ENCODE measurements at places on chromosomes 11 and 22.

GRCh38 chr22:30423301-30423958 lies 2.1 kb upstream of the MTFP1 start:
- DNase-seq = no peak

DNA sequence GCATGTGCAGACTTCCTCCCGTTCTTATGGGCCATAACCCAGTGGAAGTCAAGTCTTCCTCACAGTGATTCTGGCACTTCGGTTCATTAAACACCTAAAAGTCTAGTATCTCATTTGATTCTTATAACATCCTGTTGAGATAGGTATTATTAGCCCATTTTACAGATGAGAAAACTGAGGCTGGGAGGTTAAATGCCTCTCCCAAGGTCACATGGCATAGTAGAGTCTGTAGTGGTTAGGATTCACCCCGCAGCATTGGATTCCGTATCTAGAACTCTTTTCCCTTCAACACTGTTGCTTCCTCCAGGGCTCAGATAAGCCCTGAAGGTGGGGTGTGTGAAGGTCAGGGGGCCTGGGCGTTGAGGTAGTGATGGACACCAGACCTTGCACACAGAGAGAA lies 3.4 kb downstream of the GPHA2 start:
- no peak for DNase-seq

DNA sequence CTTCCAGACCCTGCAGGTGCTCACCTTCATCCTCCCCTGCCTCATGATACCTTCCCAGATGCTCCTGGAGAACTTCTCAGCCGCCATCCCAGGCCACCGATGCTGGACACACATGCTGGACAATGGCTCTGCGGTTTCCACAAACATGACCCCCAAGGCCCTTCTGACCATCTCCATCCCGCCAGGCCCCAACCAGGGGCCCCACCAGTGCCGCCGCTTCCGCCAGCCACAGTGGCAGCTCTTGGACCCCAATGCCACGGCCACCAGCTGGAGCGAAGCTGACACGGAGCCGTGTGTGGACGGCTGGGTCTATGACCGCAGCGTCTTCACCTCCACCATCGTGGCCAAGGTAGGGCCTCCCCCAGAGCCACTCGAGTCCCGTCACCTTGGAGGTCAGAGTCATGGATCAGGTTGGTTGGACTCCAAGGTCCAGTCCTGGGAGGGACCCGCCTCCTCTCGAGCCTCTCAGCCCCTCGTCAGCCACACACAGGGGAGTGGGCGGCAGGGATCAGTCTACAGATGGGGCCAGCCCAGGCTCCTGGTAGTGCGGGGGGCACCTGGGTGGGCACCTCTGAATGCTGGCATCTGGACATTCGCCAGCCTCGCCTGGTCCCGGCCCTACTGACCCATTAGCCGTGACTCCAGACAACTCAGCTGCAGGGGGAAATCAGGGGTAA lies 34.8 kb upstream of the SLC22A12 start:
- DNase-seq = no peak

DNA sequence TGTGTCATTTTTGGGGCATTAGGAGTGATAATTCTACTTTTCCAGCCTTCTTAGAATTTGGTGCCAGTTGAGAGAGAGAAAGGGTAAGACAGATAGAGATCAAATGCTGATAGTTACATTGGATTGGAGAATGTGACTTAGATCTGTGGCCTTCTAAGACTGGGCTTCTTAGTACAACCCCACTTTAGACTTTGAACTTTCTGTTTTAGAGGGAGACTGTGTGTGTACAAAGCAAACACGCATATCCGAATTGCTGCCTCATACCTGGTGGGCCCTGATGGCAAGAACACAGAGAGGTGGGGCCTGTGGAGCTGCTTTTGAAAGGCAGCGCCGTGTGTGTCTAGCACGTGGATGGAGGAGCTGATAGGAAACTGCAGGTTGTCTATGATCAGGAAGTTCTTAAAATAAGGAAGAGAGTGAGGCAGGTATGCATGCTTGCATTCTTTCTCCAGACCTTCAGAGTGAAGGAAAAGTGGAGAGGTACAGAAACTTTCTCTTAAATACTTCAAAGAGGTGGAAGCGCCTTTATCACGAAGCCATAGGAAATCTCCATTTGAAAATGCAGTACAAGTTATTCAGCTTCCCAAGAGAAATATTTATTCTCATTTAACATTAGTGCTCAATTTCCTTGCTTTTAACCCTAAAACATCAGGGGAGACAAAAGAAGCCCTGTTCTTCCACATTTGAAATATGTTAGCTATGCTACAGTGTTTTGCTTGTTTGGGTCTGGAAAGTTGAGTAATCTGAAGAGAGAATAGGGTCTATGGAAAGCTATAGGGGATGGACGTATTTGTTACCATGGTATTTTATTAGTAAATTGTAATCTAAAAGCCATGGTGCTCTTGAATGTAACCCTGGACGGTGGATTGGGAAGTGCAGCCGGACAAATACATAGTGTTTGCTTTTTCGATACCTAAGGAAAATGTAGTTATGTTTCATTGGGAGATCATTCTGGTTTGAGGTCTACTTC lies 13.7 kb downstream of the PDHX start:
- DNase-seq = no peak

DNA sequence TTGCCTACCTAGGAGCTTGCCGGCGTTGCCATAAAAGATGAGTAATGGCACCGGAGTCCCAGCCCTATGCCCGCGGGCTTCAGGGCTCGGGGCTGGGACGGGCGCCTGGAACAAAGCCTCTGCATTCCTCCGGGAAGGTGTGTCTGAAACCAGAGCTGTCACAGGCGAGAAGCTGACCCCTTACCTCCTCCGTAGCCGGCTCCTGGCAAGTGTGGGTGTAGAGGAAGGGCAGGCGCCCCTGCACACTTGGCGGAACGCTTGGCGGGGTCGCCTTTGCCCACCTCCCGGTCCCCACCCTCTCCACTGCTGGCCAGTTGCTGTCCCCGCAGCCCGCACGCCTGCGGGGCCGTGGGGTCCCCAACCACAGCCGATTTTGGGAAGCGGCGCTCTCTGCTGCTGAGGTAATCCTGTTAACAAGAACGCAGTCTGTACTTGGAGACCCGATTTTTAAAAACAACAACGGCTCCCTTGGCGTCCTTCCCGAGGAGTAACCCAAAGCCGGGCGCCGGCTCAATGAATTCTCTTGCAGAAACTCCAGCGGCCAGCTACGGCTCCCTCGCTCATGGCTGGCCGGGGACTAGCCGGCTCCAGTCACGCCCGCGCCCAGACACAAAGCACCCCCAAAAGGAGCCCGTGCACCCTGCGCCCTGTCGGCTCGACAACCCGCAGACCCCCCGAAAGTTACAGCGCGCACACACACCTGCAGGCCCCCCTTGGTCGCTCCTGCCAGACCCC lies 89.2 kb downstream of the PLEKHA7 start:
- DNase-seq = peak; percentile 17

DNA sequence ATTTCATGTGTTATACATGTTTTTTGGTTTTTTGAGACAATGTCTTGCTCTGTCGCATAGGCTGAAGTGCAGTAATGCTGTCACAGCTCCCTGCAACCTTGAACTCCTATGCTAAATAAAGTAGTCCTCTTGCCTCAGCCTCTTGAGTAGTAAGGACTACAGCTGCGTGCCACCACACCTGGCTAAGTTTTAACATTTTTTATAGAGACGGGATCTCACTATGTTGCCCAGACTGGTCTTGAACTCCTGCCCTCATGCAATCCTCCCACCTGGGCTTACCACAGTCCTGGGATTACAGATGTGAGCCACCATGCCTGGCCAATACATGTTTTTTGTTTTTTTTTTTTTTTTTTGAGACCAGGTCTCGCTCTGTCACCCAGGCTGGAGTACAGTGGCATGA lies 33.9 kb downstream of the SWAP70 start:
- no peak for DNase-seq

DNA sequence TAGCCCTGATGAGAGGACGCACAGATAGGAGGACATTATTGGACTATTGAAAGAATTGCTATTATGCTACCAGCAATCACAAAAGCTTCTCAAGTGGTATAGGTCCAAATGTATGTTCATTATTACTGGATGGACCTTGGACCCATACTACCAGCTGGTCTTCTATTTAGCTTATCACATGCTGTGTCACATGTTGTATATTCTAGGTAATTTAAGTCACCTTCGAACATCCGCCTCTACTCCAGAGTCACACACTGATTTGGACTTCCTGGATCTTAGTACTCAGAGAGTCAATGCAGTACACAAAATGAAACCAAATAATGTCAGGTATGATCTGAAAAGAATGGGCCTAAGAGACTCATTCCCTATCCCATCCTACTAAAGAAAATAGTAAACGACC lies 534.0 kb upstream of the API5 start:
- DNase-seq = no peak

DNA sequence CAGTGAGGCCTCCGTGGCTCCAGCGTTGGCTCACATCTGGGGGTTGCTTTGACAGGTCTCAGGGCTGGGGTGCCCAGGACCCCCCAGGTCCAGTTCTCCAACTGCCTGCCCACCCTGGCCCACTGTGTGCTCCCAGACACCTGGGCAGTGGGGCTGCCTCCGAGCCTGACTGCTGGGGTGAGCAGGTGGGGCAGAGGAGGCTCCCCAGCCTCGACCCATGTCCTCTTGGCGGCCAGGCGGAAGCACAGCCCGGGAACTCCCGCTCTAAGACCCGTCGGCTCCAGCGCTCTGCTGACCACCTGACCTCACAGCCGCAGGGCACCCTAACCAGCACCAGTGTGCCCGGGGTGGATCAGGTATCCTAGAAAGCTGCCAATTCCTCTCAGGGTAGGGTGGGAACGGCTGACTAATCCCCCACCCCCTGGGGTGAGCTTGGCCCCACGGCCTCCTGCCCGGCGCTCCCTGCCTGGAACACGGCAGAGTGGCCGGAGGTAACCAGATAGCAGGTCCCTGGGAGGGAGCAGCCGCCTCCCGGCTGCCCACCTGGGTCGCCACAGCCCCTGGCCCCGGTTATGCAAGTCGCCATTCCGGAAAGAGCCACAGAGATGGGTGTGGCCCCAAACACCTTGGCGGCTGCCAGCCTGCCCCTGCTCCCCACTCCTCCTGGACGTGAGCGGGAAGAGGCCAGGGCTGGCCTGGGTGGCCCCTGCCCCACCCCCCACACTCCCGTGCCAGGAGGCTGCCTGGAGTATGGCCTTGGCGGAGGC lies 19.2 kb upstream of the MUC5B start:
- DNase-seq = no peak

DNA sequence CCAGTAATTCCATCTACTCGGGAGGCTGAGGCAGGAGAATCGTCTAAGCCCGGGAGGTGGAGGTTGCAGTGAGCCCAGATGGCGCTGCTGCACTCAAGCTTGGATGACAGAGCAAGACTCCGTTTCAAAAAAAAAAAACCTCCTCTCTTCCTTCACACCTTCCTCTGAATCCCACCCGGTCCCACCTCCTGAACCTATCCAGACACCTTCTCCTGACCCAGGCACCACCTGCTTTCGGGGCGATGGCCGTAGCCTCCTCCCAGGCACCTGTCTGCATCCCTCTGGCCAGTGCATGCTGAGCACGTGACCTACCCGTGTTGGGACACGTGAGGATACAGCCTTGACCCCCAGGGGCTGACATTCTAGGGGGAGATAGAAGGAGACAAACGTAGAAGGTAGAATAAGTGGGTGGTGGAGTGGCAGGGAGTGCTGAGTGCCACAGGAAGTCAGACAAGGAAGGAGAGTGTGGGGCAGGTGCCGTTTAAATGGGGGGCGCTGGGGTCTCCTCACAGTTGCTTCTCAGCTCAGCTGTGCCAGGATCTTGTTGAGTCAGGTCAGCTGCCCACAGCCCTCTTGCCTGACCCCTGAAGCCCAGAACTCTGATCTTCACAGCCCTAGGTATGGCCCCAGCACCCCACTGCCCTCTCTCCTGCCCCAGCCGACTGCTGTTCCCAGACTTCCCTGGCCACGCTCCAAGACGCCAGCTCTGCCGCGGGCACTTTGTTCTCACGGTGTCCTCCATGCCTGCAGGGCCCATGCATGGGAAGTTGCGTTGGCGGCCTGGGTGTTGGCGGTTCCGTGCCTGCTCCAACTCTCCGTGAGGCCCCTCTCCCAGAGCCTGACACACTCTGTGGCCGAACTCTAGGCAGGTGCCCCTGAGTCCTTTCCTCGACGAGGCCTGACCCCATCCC lies 1.2 kb upstream of the MIOX start:
- no peak for DNase-seq

GRCh38 chr22:28237112-28237511 lies 318.1 kb upstream of the PITPNB start:
- no peak for DNase-seq

DNA sequence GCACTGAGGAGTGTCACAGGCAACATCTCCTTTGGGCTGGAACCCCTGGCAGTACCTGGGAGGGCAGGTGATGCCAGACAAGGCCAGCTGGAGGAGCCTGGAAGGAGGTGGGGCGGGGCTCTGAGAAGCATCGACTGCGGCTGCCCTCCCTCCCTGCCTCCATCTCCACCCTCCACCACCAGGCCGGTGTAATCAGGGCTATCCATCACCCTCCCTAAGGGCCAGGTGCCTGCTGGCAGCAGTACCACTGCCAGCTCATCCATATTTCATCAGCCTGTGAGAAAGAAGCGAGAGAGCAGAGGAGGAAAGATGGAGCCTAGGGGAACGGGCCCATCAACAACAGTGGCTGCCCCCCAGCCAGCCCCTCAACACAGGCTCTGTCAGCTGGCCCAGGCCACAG lies 51.4 kb upstream of the RASD2 start:
- DNase-seq = no peak

GRCh38 chr11:20544603-20545237 lies 54.7 kb upstream of the SLC6A5 start:
- DNase-seq = no peak

- no peak for DNase-seq
Measured at GRCh38 chr11:124170801-124171586, 12.2 kb upstream of the OR10D3 start.

Data from HT1080 (cell line).